Endothelial cell of coronary artery (primary cell): ENCODE measurements at places on chromosomes 7 and 10. TPM values are rescaled to one million over a fixed set of nuclear protein-coding genes. Genes with fewer than 3 reads are reported as not detected.

UNCX gene
- not detected in 2 replicates for total RNA-seq

SFTPD gene
- total RNA-seq = not detected in 2 replicates

WDR86 gene
- not detected in 2 replicates for total RNA-seq

RNF148 gene
- 1.4 and 1.7 TPM in 2 replicates for total RNA-seq

RPEL1 gene
- total RNA-seq = under 0.01 TPM in 1 of 2 replicates, not detected in the other

STEAP1 gene
- 8.5 and 10.8 TPM in 2 replicates for total RNA-seq

MACC1 gene
- under 0.01 TPM in 2 replicates for total RNA-seq

EVX1 gene
- not detected in 2 replicates for total RNA-seq

CFAP70 gene
- 0.19 and 0.27 TPM in 2 replicates for total RNA-seq

GPR37 gene
- 0.66 and 4.7 TPM in 2 replicates for total RNA-seq

NKX2-3 gene
- total RNA-seq = not detected in 2 replicates

ADAM12 gene
- total RNA-seq = 1.3 and 4.2 TPM in 2 replicates

ASAH2 gene
- 0.38 and 0.63 TPM in 2 replicates for total RNA-seq

CYP2E1 gene
- 0.47 TPM in 1 of 2 replicates, not detected in the other for total RNA-seq

KCNH2 gene
- total RNA-seq = under 0.01 TPM in 1 of 2 replicates, not detected in the other

HECW1 gene
- total RNA-seq = not detected in 2 replicates

AMPH gene
- 0.09 TPM in 1 of 2 replicates, not detected in the other for total RNA-seq

TEX36 gene
- not detected in 2 replicates for total RNA-seq

ZNF365 gene
- 0.28 and 0.45 TPM in 2 replicates for total RNA-seq

C10orf143 gene
- total RNA-seq = 0.28 and 0.45 TPM in 2 replicates

HABP2 gene
- not detected in 2 replicates for total RNA-seq

MACROH2A2 gene
- 0.36 and 1.5 TPM in 2 replicates for total RNA-seq

AGR3 gene
- total RNA-seq = not detected in 2 replicates

TYW1B gene
- 4.8 and 9.4 TPM in 2 replicates for total RNA-seq

RNF133 gene
- 0.72 and 1.5 TPM in 2 replicates for total RNA-seq

CRPPA gene
- 0.85 and 0.99 TPM in 2 replicates for total RNA-seq

METTL27 gene
- 0.09 and 2.5 TPM in 2 replicates for total RNA-seq

PLXNA4 gene
- 0.75 and 18.4 TPM in 2 replicates for total RNA-seq

SPACDR gene
- 1.3 and 1.9 TPM in 2 replicates for total RNA-seq

SBDS gene
- total RNA-seq = 55.0 and 66.7 TPM in 2 replicates

SFRP4 gene
- 0.09 and 8.9 TPM in 2 replicates for total RNA-seq

USP6NL gene
- 11.4 and 15.6 TPM in 2 replicates for total RNA-seq

CYP3A4 gene
- total RNA-seq = not detected in 2 replicates

FBXL13 gene
- 1.2 and 29.6 TPM in 2 replicates for total RNA-seq

HMX3 gene
- total RNA-seq = not detected in 2 replicates

CCDC172 gene
- not detected in 2 replicates for total RNA-seq

PNLIPRP2 gene
- total RNA-seq = not detected in 2 replicates

POLR2J2 gene
- 2.6 and 3.0 TPM in 2 replicates for total RNA-seq

POU6F2 gene
- total RNA-seq = not detected in 2 replicates

BAIAP2L1 gene
- 0.27 and 0.47 TPM in 2 replicates for total RNA-seq
